Islet precursor cell (in vitro differentiated cells): ENCODE measurements at places on chromosomes 2 and 18.

GRCh38 chr18:59690996-59691395, 6.2 kb downstream of the CCBE1 start:
- no peak for DNase-seq

GRCh38 chr2:169286624-169287231, 75.6 kb downstream of the LRP2 start:
- DNase-seq: no peak

DNA sequence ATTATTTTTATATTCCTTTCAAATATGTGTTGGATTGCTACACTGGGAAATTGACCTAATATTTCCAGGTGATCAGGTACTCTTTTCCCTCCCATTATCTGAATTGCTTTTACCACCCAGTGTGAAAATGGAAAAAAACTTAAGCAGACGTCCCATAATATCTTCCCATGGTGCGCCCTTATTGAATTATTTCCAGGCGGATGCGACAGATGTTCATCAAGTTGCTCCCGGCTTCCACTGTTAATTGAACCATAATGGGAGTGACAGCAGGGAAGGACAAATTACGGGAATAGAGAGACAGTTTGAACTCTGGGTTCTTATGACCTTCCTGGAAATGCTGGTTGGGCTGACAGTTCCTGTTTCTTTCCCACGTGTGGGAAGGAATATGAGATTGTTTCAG, 93.3 kb downstream of the THSD7B start:
- DNase-seq: no peak

GRCh38 chr2:103179798-103180197, 418.0 kb downstream of the TMEM182 start:
- DNase-seq: no peak

GRCh38 chr2:171794918-171795317, 99.1 kb downstream of the SLC25A12 start:
- no peak for DNase-seq

- no peak for DNase-seq
Measured at GRCh38 chr2:151241224-151241623, 20.4 kb downstream of the RBM43 start.

- no peak for DNase-seq
Measured at GRCh38 chr18:37006742-37007141, 177.8 kb downstream of the KIAA1328 start.
